Mammary epithelial cell (primary cell): ENCODE measurements at places on chromosomes 7 and 10. TPM values are rescaled to one million over a fixed set of nuclear protein-coding genes. Genes with fewer than 3 reads are reported as not detected.
A peak's percentile ranks its signal among the peaks of the same experiment; 100 is the strongest.

DNA sequence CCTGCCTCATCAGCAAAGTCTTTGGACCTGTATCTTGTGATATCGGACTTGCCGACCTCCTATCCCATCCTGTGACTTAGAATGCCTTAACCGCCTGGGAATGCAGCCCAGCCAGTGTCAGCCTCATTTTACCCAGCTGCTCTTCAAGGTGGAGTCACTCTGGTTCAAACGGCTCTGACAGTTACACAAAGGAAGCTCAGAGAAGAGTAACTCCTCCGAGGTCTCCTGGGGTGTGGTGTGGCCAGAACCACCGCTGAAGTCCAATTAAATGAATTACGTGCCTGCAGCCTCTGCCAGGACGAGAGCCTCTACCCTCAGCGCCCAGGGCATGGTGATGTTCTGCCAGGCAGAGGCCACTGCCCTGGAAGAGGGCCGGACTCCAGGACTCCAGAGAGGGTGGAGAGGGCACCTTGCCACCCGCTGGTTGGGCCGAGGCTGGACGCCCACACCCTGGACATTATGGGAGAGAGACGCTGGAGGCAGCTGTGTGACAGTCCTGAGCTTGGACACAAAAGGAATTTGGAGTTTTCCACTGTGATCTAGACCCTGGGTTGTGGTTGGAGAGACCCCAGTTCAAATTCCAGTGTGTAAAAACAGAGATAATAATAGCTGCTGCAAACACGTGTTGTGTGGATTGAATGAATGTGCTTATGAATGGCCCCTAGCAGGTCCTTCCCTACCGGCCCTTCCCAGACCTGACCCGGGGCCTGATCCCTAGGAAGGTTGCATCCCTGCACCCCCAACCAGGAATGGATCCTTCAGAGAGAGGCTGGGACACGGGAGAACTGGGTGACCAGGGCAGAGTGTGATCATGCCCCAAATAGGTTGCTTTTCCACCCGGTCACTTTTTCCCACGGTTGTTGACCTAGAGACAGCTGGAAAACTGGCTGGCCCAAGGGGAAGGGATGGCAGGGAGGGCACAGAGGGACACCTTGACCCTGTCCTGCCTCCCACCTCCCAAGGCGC lies 37.8 kb upstream of the FZD9 start:
- DNase-seq, result no peak

DNA sequence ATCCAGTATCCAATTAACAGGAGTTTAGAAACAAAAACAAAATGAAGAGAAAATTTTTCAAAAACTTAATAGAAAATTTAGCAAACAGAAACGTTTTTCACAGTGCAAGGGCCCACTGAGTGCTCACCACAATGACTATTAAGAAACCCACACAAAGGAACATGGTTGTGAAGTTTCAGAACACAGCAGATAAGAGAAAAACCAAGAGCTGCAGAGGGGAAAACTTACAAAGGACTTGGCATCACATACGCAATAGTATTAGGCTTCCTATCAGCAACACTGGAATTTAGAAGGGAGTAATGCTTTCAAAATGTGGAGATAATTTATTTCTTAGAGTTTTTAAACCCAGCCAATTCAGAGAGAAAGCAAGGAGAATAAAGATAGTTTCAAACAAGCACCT lies 1.7 kb upstream of the C7orf25 start:
- DNase-seq, result no peak

DNA sequence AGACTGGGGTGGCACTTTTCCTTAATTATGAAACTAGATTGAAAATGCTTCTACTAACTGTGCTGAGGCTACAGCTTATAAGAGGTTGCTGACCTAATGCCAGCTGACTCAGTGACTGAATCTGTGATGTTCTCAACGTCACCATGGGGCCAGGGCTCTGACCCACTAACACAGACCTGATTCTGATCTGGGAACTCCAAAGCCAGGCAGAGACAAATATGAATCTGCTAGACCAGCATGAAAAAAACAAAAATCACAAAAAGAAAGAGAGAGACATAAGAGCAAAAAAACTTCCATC lies 16.1 kb downstream of the USP6NL start:
- DNase-seq, result peak; percentile 18

- no peak for DNase-seq
Observed at GRCh38 chr7:151520419-151521261, 945 bp upstream of the RHEB start.

Gene CALN1
- not detected for polyA plus RNA-seq

DNA sequence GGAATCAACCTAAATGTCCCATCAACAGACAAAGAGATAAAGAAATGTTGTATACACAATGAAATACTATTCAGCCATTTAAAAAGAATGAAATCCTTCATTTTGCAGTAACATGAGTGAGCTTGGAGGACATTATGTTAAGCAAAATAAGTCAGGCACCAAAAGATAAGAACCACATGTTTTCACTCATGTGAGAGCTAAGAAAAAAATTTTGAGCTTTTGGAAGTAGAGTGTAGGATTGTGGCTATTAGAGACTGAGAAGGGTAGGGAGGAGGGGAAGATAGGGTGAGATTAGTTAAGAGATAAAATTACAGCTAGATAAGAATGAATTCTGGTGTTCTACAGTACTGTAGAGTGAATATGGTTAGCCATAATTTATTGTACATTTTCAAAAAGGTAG lies 8.3 kb upstream of the YAE1 start:
- DNase-seq, result no peak

Gene LRGUK
- 0.05 TPM for polyA plus RNA-seq

DNA sequence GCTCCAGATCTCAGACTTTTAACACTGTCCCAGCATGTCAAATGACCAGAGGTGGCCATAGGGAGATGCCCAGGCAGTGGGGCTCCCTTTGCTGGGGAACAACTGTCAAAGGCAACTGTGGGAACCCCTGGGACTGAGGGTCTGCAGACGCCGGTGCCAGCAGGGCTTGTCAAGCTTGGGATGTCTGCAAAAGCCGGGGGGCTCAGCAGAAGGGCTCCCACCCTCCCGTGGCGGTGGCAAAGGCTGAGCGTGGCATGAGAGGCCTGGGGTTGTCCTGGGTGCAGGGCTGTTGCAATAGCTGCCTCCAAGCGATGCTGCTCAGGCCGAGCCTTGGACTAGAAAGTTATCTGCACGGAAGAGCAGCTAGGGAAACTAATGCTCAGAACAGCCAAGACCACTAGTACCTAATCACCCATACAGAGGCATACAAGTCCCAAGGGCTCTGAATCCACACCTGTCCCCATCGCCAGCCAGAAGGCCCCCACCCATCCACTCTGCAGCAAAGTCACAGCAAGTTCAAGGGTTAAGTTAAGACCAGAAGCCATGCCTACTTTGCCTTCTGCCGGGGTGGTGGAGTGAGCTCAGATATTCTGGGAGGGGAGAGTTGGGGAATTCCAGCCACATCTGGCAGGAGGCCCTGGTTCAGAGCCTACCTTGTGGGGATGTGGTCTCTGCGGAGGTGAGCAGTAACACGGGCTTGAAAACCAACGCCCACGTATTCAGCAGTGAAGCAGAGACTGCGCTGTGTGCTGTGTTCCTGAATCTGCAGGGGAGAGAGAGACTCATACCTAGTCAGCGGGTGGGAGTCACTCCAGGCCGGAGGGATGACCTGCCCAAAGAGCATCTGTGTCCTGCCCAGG lies 4.6 kb downstream of the SH2B2 start:
- DNase-seq, result peak; percentile 21
